ENCODE measurements at places on chromosomes 7 and 10.

DNA sequence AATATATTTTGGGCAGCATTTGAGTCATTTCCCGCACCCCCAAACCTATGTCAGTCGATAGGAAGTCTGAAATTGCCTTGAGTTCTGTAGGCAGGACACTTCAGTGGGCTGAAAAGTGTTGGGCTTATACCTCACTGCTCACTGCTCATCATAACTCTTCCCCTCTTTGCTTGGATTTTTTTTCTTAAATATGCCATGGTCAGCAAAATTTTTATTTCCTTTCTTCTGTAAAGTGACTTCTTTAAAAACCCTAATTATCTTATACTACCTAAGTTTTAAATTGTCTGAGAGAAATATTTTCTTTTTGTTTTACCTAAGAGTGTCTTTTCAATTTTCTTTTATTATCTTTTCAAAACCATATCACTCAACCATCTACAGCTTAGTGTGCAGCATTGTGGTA, 129.2 kb downstream of the KIF20B start:
- no peak for DNase-seq

DNA sequence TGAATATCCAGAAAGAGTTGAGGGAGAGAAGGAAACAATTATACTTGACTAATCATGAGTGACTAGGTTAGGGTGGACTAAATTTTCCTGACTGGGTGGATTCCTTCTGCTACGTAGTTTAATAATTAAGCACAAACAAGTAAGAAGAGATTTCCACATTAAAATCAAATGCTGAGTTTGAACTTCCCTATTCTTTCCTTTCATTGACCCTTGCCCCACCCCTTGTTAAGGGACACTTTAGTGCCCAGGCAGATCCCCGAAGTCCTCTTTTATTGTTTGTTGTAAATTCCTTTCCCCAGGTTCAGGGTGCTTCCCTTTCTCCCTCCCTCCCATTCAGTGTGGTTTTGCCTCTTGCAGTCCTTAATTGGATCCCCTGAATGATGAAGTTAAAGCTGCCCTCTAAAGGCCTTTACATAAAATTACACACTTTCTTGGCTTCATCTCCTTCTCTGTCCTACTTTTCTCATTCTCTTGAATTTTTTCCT, 8.8 kb upstream of the SPAM1 start:
- DNase-seq: no peak

DNA sequence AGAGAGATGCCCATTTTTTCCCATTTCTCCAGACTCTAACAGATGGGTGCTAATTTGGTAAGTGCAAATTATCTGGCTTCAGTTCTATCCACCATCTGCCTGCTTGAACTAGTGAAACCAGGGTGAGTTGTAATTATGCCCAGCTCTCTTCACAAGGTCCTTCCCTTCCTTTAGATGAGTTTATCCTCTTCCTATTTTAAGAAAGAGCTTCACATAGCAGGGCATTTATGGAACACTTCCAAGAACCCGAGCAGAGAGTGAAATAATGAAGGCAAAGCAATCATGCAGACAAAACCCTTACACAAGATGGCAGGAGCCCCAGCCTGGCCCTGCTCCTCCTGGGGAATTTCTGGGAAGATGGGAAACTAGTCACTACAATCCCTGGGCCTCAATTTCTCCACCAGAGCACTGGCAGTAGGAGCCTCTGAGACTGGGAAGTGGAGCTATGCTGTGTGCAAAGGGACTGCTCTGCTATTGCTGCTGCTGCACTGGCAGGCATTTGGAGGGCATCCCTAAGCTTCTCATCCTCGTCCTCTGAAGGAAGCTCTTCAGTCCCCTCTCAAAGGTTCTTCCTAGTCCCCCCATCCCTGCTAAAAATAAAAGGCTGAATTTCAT, 33.7 kb upstream of the PLXNA4 start:
- no peak for DNase-seq

- no peak for DNase-seq
Measured at GRCh38 chr7:20197837-20198236, 19.3 kb downstream of the MACC1 start.

GRCh38 chr7:28836716-28837115, 121.4 kb downstream of the TRIL start:
- no peak for DNase-seq

- no peak for DNase-seq
Measured at GRCh38 chr7:101594790-101595189, 34.3 kb downstream of the MYL10 start.

DNA sequence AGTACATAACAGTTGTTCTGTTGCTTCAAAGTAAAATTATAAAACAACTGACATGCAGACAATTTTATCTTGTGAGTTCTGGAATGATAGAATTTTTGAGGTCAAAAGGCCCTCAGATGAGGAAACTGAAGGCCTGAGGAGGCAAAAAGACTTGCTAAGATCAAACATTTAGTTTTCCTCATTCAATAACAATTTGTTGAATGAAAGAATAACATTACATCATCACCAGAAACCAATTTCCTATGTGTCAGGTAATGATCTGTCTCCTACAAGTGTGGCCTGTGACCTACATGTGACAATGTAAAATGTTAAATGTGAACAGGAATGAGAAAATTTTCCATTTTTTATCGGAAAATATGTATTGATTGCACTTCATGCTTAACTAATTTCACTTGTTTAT, 16.6 kb upstream of the ASB4 start:
- no peak for DNase-seq

DNA sequence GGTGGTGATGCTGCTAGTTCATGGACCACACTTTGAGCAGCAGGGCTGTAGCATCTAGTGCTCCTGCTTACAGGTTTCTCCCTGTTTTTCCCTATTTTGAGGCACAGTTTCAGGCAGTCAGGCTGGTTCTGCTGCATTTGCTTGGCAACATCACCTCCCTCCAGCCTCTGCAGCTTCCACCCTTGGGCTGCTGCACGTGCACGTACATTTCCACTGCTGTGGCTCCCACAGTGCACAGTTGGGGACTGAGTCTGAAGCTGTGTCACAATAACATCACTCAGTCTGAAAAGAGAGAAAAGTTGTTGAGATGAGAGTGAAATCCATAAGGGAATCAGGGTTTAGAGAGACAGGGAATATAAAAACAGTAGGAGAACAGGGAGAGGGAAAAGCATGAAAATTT, 230.7 kb upstream of the FZD1 start:
- no peak for DNase-seq

DNA sequence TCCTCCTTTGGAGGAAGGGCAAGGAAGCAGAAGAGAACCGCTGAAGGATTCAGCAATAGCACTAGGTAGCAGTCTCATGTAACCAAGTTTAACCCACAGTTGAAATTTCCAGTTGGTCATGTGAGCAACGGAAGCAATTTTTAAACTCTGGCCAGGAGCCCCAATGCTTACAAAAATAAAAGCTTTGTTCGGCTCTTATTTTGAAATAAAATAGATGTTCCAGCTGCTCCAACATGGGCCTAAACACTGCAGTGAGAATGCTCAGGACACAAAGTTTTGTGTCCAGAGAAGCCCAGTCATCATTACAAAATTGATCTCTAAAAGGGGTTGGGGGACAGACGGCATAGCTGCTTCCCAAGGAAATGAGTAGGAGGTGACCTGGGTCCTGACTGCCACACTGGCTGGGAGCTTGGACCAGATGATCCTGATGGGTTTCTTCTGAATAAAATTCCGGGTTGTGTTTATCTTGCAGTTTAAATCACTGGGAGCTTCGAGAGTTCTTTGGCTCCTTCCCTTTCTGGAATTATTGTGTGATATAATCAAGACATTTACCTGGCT, 452 bp upstream of the TMEM140 start:
- no peak for DNase-seq

GRCh38 chr10:97891497-97892167, 42.0 kb downstream of the GOLGA7B start:
- no peak for DNase-seq

GRCh38 chr7:116337800-116338199, 127.5 kb downstream of the TES start:
- DNase-seq: no peak

DNA sequence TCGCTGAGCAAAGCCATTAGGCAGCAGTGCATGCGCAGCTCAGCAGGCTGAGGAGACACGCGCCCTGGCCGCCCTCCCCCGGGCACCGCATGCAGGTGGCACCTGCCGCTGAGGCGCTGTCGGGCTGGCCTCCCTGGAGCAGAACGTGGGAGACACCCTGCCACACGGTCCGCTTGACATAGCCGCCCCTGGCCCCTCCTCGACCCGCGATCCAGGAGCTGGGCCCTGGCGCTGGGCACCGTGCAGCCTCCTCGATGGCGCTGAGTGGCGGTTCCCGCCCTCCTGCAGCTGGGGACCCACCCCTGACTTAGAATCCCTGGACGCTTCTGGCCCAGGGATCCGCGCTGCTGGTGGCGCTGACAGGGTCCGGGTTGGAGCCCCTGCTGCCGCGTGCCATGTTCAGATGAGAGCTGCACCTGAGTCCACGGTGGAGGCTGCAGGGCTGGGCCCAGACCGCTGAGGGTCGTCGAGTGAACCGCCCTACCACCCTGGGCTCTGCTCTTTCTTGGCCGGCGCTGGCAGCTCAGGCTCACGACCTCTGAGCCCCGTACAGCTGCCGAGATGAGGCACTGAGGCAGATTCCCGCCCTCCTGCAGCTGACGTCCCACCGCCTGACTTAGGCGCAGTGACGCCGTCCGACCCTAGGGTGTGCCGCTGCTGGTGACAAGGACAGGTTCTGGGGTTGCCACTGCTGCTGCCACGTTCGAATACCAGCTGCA, 116.8 kb downstream of the OR13A1 start:
- DNase-seq: no peak

GRCh38 chr10:91683975-91684374, 51.1 kb upstream of the PPP1R3C start:
- no peak for DNase-seq

- DNase-seq: no peak
Measured at GRCh38 chr7:94178230-94178629, 174.1 kb upstream of the BET1 start.

- no peak for DNase-seq
Measured at GRCh38 chr10:96082153-96082552, 38.8 kb downstream of the CCNJ start.

DNA sequence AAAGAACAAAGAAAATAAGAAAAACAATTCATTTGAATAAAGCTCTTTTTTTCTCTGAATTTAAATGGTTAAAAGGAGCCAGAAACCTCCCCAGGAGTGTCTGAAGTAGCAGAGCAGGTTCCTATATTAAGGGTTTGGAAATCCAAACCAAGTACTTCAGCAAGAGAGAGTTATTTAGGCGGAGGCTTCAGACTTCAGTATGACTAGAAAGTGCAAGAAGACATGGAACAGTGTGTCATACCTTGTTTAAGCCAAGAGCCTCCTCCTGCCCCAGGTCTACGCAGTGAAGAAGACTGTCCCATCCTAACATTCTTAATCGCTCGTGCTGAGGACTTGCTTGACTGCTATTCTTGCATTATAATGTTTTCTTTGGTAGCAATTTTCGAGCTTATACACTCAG, 51.3 kb downstream of the ODAD2 start:
- DNase-seq: no peak
